ENCODE measurements at places on chromosomes 7 and 10. TPM values are rescaled to one million over a fixed set of nuclear protein-coding genes. Genes with fewer than 3 reads are reported as not detected.

- DNase-seq: no peak
Observed at GRCh38 chr10:103278862-103279298, 1.9 kb downstream of the INA start.

DNA sequence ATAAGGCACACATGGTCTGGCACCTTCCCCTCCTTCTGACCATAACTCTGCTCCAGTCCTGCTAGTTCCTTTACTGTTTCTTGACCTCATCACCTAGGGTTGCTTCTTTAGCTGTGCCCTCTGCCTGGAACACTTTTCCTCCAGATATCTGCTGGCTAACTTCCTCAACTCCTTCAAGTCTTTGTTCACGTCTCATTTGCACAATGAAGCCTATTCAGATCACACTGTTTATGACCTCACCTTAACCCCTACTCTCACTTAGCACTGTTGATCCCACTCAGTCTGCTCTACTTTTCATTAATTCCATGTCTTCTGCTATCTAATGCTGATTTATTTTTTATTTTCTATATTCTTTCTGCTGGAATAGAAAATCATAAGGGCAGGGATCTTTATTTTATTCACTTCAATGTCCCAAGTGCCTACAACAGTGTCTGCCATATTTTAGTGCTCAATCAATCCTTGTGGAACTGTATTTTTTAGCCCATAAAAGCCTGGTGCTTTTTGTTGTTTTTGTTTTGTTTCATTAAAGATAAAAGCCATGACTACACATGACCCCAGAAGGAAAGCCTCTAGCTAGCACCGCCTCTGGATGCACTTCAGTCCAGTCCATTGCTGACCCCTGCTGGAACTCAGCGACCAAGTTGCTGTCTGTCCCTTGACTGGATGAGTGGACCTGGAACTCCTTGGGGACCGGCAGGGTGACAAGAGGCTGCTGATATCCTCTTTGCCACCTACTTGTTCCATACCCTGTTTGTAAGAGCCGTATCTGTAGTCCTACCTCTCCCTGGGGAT is 12.3 kb downstream of the KLF14 start:
- DNase-seq: peak; percentile 71

DNA sequence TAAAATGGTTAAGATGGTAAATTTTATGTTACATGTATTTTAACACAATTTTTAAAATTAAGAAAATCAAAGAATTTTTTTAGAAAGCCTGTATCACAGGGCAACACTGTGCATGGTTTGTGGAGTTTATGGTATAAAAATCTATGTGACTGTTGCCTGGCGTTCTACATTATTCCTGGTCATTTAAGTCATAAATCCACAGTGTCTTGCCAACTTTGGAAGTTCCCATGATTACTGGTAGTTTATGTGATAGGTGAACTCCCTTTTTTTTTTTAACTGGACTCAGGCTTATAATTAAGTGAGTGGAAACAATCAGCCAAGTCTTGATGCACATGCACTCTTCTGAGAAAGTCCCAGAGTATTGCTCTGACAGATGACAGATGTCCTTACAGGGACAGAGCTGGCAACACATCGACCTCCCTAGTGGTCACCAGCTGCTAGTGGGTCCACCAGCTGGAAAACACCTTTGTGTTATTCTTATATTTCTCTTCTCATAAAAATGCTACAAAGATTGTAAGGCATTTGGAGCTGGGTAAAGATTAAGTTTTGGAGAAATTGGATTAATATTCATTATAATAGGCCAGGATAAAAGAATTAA is 8.8 kb upstream of the STN1 start:
- DNase-seq: no peak

DNA sequence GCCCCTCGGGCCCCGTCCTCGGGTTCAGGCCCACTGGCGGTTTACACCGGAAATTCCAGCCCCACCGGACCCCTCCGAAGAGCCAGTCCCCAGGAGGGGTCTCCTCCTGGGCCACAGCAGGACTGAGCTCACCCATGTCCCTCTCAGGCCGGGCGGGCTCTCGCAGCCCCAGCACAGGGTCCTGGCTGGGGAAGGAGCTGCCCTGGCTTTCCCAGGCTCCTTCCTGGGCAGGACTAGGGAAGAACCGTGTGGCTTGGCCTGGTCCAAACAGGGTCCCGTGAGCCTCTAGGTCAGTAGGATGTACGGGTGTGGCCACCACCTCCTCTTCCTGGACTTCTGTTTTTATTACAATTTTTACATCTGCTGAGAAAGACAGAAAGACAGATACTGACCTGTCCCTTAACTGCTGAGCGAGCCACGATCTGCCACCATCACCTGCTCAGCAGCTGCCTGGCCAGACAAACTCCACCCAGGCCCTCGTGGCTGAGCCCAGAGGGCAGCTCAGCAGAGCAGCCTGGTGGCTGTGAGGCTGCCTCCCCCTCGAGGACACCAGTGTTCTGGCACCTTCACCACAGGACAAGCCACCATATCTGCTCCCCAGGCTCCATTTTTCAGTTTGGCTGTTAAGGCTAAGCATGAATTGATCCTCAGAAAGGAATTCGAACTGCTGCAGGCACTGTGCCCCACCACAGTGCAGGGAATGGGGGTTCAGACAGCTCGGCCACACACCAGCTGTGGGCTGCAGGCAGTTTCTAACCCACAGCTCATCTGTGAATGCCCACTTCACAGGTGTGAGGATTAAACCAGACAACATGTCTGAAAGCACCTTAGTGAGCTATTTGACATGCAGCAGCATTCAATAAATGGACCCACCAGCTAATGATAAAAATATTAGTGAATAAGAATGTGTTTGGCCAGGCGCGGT is 14.5 kb upstream of the ZNF777 start:
- no peak for DNase-seq

DNA sequence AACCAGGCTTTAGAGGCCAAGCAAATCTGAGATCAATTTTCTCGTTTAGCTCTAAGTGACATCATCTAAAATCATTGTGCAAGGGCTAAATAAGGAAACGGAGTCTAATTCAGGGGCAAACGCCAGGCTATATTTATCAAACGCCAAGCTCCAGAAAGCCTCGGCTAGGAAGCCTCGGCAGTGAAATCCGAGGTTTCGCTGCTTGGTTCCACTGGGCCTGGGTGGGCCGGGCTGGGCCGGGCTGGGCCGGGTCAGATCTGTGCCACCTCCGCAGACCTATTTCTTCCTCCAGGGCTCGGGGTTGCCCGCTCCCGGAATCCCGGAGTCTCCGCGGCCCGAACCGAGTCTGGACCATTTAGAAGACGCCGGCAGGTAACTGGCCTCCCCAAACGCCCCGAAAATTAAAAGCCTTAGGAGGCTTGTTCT is 459 bp upstream of the FEZF1 start:
- no peak for DNase-seq

- no peak for DNase-seq
Observed at GRCh38 chr10:63265683-63266235, 132.6 kb downstream of the NRBF2 start.

- DNase-seq: no peak
Observed at GRCh38 chr7:107122486-107122911, 46.3 kb upstream of the HBP1 start.

GRCh38 chr10:106076496-106076895 is 1088.0 kb downstream of the SORCS1 start:
- no peak for DNase-seq

DNA sequence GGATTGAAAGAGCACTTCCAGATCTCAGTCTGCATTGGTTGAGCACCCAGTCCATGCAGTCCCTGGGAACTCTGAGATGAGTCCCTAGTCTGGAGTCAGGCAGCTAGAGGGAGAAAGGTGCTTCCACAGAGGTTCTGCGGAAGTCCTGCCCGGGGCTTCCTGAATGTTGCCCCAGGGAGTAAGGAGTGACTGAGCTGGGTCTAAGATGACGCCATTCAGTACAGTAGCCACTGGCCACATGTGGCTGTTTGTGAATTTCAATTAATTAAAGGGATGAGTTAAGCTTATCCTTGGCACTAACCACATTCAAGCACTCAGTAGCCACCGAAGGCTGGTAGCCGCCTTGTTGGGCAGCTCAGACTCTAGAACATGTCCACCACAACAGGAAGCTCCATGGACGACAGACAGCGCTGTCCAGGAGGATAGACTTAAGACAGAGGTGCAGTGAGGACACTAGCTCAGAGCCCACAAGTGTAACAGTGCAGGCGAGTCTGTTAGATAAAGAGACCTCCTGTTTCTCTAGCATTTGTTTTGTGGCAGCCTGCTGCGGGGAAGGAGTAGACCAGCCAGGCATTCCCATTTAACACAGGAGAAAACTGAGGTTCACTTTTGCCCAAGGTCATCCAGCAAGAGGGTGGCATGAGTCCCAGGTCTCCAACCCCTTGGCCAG is 101.6 kb upstream of the PPIF start:
- no peak for DNase-seq

GRCh38 chr7:107890493-107890961 is 456 bp upstream of the DLD start:
- no peak for DNase-seq

DNA sequence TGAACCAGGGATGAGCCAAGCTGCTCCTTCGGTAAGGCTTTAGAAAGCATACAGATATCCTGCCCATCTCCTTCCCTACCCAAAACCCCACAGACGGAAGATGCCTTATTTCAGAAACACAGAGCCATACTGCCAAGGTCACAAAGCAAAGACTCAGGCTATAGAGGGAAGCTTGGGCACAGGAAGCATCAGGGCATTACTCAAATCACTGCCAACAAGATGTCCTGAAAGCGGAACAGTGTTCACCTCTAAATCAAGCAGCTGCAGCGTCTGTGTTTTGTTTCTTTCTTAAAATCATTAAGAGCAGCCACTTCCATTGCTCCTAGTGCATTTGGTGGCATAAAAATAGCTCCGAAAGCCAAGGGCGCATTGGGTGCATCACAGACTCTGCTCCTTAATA is 307.3 kb downstream of the SORCS1 start:
- DNase-seq: no peak

DNA sequence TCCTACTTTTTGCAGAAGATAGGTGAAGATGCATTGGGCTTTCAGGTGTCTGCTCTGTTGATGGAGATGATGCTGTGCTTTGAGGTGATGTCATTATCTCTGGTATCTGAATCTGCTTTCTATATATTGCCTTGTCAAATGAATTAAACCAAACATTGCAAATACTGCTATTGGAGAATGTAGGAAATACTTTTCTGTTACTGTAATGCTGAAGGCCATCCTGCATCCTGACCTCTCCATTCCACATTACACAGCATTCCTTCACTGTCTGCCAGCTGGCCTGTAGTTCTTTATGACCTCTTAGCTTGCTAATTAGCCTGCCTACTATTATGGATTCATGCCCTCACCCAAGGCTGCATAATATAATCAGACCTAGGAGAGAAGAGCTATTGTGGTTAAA is 73.2 kb downstream of the VCL start:
- peak; percentile 82 for DNase-seq

DNA sequence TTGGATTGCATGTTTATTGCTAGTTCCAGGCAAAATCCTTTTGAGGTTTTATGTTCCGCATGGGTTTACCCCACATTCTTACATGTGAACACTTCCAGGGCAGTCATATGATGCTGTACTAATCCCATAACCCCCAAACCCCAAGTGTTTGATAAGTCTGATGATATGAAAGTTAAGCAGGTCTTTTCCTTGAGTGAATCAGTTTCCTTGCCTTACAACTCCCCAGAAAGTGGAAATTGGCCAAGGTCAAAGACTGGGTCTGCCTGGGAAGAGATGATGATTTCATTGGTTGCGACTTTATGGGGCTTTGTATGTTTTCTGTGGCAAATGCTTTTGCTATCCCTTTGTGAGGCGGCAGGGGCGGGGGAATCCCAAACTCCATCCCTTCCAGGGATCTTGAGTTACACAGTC is 24.7 kb downstream of the AFAP1L2 start:
- no peak for DNase-seq

DNA sequence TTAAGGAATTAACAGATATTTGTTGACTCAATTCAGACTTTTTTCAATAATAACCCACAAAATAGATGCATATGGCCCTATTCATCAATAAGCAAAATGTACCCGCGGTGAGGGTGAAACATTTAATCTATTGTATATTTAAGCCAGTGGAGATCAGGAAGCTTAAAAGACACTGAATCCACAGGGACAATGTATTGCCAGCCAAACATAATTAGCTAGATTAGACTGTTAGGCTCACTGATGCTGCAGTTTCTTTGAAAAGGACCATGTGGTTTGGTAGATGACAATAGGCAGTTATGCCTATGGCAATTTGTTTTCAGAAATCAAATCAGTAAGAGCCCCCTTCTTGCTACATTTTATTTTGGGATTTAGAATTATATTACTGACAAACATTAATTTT is 87.3 kb upstream of the PLXDC2 start:
- no peak for DNase-seq

- DNase-seq: no peak
Observed at GRCh38 chr7:114627231-114627630, 212.6 kb downstream of the FOXP2 start.

DNA sequence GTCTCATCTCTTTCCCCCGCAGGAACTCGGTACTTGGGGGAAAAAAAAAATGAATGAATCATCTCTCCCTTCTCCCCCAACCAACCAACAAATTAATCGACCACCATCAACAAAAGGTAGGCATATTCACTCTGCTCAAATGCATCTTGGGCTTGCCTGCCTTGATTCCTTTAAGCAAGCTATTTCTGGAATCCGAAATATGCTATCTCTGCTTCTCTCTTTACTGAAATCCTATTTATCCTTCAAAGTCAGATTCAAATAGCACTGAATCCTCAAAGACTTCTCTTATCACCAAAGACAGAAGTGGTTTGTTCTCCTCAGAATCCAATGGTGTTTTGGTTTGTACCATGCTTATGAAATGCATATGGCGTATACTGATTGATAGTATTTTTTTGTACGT is 49.6 kb upstream of the TPK1 start:
- DNase-seq: no peak

DNA sequence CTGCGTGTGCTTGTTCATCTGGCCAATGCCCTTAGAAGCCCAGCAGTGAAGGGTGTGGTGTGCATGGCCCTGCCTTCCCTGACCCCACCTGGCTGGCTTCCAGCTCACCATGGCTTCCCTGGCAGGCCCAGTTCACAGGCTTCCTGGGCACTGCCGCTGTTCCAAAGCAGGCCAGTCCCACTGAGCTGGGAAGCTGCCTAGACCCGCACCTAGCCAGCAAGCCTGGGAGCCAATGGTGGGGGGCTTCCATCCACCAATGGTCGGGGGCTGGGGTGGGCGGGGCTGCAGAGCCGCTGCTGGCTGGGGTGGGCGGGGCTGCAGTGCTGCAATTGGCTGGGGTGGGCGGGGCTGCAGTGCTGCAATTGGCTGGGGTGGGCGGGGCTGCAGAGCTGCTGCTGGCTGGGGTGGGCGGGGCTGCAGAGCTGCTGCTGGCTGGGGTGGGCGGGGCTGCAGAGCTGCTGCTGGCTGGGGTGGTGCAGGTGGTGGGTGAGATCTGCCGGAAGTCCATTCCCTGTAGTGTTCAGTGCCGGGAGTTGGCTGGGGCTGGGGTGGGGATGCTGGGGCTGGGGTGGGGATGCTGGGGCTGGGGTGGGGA is 12.4 kb downstream of the CALY start:
- DNase-seq: peak; percentile 56

ZNF239 gene
- 3.5 TPM for total RNA-seq

OR2A12 gene
- not detected for total RNA-seq

TMEM273 gene
- not detected for total RNA-seq

HYAL4 gene
- not detected for total RNA-seq

CLRN3 gene
- not detected for total RNA-seq

OR2A1 gene
- total RNA-seq: not detected

TMEM106B gene
- 120 TPM for total RNA-seq

OR13A1 gene
- total RNA-seq: not detected

ZNF117 gene
- total RNA-seq: 7.9 TPM

SFTPA1 gene
- total RNA-seq: not detected

MGMT gene
- not detected for total RNA-seq

DNAAF5 gene
- total RNA-seq: 79.0 TPM

CALML3 gene
- total RNA-seq: not detected

UTF1 gene
- not detected for total RNA-seq

CRTAC1 gene
- total RNA-seq: not detected

All from A172 (cell line).